ENCODE measurements at places on chromosomes 4 and X.

GRCh38 chr4:165489786-165490185 lies 111.0 kb downstream of the CPE start:
- no peak for DNase-seq

- no peak for DNase-seq
These were observed 1768.5 kb downstream of the PCDH7 start for GRCh38 chr4:32488690-32489089.

DNA sequence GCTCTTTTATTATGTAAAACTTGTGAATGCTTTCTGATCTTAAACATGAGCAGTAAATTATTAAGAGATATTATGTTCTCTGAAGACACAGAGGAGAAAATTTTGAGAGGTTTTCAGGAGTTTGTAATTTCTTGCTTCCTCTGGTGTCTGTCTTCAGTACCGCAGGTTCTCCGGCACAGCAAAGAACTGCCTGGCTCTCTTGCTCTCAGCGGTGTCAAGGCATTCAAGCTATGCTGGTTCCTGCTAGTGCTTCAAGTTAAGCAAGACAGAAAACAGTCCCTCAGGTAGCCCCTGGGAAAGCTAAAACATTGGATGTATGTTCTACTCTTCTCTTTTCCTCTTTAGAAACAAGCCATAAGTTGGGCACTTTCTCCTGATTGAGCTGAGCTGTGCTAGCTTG lies 120.2 kb upstream of the CENPE start:
- no peak for DNase-seq

- DNase-seq, result peak; percentile 57
These were observed 1.6 kb upstream of the WWC2 start for GRCh38 chr4:183097231-183098018.

DNA sequence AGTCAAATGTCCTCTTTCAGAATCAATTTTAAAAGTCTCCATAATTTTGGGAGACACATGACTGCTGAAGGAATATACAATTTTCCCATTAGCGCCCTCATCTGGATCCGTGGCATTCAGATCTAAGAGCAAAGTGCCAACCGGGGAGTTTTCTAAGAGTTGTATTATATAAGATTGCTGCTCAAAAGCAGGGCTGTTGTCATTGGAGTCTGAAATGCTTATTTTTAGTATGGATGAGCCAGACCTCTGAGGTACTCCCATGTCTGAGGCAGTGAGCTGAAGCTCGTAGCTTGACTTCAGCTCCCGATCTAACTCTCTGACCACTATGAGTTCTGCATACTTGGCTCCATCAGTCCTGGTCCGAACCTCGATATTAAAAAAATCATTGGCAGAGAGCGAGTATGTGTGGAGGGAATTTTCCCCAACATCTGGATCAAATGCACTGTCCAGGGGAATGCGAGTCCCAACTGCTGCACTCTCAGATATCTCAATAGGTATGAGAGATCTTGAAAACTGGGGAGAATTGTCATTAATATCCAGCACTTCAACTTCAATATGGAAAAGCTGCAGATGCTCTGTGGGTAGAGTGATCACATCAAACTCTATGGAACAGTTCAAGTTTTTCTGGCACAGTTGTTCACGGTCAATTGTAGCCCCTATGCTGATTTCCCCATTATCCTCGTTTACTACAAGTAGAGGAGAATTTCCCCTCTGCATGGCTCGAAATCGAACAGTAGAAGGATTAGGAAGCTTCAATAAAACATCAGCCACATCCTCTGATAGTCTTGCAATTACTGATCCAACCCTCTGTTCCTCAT lies 917 bp downstream of the PCDH18 start:
- peak; percentile 86 for DNase-seq

- DNase-seq, result no peak
These were observed 62.8 kb downstream of the DHX15 start for GRCh38 chr4:24521544-24521943.

- peak; percentile 94 for DNase-seq
These were observed at the start of gene AMOT for GRCh38 chrX:112840382-112841113. Gene AMOT, minus strand, starts transcription at chrX:112840831. Its CDS starts 17,705 bp downstream, at chrX:112823126.

- no peak for DNase-seq
These were observed 2197.7 kb downstream of the ARAP2 start for GRCh38 chr4:34046580-34046979.

GRCh38 chr4:38673130-38673978 lies 9.4 kb downstream of the KLF3 start:
- peak; percentile 66 for DNase-seq

GRCh38 chrX:5337160-5337559 lies 891.5 kb downstream of the NLGN4X start:
- DNase-seq, result no peak

GRCh38 chr4:51885363-51885762 lies 42.4 kb downstream of the DCUN1D4 start:
- peak; percentile 12 for DNase-seq

- DNase-seq, result no peak
These were observed 67.8 kb upstream of the ANXA3 start for GRCh38 chr4:78483811-78484210.

DNA sequence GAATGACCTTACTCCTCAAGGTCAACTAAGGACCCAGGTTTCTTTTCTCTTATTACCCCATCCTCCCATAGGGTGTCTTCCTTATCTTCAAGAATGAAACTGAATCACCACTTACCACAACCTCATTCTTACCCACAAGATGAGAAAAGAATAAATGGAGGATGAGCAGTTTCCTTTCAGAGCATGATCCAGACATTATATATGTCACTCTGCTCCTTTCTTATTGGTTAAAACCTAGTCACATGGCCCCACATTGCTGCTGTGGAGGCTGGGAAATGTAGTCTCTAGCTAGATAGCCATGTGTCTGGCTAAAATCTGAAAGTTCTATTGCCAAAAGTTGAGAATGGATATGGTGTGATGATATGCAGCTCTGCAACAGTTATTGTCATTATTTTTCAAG lies 62.4 kb upstream of the RAI2 start:
- DNase-seq, result no peak

DNA sequence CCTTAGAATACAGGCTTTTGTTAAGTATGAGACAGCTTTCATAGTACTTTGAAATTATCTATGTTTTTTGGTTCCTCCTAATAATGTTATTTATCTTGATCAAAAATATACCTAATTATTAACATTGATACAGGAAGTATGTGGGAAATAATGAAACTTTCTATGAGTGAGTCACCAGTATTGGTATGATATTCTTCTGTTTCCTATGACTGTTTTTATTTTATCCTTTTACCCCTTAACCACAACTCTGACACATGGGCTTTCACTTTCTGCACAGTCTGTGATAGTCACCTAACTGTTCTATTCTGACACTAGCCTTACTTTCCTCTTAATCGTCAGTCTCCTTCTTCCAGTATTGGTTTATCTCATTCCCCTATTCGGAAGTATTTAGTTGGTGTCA lies 4.7 kb downstream of the THAP9 start:
- DNase-seq, result no peak

DNA sequence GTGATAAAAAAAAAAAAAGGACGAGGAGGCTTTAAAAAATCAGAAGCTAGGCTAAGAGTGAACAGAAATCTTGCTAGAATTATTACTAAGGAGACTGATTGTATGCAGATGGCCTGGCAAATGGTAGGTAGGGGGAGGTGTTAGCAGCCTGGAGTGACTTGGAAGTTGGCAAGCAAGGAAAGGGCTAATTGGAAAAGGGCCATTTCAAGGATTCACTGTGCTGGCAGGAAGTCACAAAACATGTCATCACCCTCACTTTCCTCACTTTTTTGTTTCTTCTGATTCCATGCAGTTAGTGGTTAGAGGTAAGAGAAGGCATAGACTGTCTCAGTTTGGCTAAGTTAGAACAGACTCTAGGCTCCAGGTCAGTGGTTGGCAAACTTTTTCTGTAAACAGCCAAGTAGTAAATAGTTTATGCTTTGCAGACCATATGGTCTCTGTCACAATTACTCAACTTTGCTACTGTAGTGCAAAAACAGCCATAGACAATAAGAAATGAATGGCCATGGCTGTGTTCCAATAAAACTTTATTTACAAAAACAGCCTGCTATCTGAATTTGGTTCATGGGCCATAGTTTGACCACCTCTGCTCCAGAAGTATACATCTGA lies 646.5 kb upstream of the ACTRT1 start:
- DNase-seq, result peak; percentile 90

- no peak for DNase-seq
These were observed 76.5 kb downstream of the KCNIP4 start for GRCh38 chr4:21872101-21872500.

DNA sequence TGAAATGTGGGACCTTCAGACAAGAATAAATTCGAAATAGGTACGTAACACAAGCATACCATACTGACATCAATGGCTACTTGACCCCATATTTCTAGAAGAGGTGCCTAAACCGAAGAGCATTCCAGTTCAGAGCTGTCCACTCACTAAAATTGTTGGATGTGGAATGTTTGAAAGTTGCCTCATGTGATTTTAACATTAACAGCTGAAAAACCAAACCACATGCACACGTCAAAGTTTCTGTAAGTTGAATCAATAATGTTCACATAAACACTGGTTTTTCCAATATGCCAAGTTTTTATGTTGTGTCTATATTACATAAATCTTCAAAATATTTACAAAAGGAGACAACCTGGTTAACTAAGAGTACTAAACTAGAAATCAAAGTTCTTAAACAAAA lies 3.5 kb downstream of the UBE2D3 start:
- DNase-seq, result no peak

DNA sequence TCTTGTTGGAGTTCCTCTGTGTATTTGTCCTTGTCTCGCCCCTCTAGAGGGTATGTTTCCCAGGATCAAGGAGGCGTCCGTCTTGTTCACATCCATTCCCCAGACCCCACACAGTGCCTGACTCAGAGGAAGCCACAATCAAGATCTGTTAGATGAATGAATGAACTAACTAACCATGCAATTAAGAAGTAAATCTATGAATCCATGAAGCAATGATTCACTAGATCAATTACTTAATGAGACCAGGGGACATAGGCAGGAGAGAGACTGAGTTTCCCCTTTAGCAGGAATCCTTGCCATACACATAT lies 11.9 kb downstream of the BLOC1S4 start:
- no peak for DNase-seq

DNA sequence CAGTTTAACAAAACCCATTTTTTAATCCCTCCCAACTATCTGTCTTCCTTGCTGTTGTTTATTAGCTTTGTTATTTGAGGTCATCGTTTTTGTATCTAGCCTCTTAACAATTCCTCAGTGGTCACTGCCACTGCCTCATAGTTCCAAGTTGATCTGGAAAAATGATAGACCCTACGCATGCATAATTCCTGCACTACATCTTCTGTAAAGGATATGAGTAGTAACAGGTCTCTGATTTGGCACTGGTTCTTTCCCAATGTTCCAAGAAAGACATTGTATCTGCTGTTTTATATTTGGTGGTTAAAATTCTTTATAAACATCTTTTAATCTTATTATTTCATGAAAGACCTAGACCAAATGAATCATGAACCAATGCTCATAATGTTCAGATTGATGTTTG lies 166.6 kb downstream of the ZNF330 start:
- DNase-seq, result no peak

DNA sequence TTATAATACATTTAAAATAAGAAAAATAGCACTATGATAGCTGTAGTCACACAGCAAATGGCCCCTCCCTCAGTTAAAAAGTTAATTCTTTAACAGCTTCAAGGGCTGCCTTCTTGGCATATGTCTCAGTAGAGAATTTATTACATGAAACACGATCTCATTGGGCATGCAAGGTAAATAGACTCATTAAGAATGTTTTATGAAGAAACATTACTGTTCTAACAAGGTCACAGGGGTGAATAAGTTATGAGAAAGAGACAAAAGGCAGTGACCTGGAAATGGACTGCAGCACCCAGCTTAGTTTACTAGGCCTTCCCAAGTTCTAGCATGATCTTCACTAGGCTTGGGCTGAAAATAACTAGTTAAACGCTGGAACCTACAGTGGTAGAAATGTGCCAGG lies 277.7 kb downstream of the NR3C2 start:
- no peak for DNase-seq

- no peak for DNase-seq
These were observed 10.4 kb upstream of the PPP3CA start for GRCh38 chr4:101357751-101358150.

DNA sequence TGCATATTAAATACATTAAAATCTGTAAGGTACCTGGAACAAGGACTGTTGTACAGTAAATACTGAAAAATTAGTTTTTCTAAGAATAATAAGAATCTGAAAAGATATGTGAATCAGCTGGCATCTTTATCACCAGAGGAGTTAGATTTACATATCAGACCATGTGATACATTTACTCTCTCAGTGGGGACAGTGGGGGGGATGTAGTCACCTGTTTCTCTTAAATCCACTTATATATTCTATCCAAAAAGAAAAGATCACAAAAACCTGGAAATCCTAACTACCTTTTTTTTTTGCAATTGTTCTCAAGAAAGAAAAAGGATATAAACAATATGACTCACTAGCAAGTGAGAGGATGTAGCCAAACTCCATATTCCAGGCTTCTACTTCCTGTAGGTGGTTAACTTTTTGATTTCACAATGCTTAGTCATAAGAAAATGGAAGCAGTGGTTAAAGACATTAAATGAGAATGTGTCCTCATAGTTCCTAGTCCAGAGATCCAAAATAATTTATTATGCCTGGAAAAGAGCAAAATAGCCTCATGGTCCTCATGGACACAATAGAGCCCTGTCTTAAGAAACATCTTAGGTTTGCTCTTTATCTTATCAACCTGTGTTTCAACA lies 22.5 kb upstream of the MYOZ2 start:
- peak; percentile 47 for DNase-seq

- no peak for DNase-seq
These were observed 123.5 kb downstream of the PTPN13 start for GRCh38 chr4:86717651-86718050.

- no peak for DNase-seq
These were observed 314.6 kb downstream of the STPG2 start for GRCh38 chr4:97828646-97829045.

GRCh38 chr4:53479736-53480525 lies 102.5 kb downstream of the FIP1L1 start:
- DNase-seq, result no peak

DNA sequence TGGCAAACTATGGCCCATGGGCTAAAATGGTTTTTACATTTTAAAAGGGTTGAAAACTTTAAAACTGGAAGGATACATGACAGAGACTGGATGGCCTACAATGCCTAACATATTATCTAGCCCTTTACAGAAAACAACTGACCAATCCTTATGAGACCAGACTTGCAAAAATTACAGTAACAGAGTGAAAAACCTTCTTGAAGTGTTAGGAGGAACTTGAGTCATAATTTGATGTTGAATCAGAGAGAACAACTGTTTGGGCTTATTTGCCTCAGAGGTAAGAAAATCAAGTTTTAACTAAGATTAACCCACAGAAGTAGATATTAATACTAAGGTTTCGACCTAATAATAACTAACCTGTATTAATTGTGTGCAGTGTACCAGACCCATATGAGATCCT lies 12.4 kb upstream of the NAP1L5 start:
- DNase-seq, result no peak

- no peak for DNase-seq
These were observed 81.7 kb downstream of the SNCA start for GRCh38 chr4:89755220-89755619.

GRCh38 chrX:26954029-26954428 lies 509.1 kb downstream of the PPP4R3C start:
- DNase-seq, result no peak

DNA sequence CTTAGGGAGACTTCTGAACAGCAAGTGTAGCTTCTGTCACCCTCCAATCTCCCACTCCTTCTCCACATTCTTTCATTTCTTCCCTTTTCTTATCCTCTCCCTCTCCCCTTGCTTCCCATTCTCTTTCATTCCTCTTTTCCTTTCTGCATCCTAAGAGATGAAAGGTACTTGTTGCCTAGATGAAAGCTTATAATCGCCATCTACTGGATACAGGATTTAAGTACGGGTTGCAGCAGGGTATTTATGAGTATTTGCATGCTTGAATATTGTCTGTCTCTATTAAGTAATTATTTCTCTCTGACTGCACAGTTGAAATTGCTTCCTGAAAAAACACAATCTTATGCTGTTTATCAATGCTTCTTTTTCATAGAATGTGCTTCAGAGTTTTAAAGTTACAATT lies 174.0 kb upstream of the TENT5D start:
- peak; percentile 11 for DNase-seq

Measured in muscle of leg (tissue), 16 donors.